NCI-H1436 (cell line): ENCODE measurements at places on chromosomes 16 and 17.
A peak's percentile ranks its signal among the peaks of the same experiment; 100 is the strongest.

GRCh38 chr17:57035971-57036481, 49.0 kb upstream of the AKAP1 start:
- DNase-seq, result peak; percentile 85

DNA sequence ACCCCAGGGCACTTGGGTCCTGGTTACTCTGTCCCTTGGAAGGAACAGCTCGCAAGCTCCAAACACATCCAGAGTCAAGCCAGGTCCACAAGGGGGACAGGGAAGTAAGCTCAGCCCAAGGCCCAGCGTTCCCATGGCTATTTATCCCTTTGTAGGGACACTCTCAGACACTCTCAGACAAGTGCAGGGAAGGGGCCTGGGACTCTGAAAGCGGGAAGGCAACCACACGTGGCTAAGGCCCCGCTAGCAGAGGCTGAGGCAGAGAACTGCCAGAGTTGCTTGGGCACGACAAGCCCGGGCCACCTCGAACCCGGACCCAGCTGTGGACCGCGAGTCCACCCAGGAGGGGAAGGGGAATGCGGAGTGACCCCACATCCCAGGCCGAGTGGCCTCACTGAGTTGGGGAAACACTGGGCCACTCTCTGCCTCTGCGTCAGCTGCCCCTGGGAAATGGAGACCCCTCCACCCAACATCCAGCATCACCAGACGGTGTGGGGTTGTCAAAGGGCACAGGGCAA, 10.2 kb downstream of the NPTX1 start:
- DNase-seq, result no peak

GRCh38 chr17:60534010-60534555, 8.0 kb upstream of the APPBP2 start:
- DNase-seq, result no peak

GRCh38 chr17:48215583-48216139, 108.1 kb downstream of the SNX11 start:
- DNase-seq, result no peak

DNA sequence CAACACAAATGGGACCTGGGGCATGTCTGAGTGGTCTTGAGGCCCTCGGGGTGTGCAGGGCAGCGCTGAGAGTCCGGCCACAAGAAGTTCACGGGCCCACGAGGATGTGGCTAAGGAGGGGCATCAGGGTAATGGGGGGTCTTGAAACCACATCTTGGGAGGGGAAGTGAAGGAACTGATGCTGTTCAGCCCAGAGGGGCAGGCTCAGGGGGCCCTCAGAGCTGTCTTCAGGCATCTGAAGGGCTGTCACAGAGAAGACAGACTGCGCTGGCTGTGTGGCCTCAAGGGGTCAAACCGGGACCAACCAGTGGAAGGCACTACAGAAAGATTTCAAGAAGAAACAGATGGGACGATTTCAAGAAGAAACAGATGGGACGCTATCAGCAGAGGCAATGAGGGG, 45.1 kb downstream of the ZNF423 start:
- no peak for DNase-seq

DNA sequence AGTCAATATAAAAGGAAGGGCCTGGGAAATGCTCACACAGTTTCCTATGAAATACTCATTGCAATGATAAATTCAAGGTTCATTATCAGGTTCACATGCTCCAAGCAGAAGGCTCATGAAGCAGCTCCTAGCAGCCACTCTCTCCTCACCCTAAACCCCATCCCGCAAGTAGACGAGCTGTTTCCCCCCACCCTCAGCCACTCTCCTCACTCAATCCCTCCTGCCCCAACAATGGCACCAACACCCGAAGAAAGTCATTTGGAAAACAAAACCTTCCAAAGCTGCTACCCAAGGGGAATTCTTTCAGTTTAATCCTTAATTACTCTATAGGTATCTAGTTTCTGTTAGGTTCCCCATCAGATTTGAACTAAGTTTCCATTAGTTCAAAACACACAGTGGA, 69.7 kb downstream of the CREBBP start:
- DNase-seq, result no peak

GRCh38 chr16:71585318-71585703, 8.4 kb upstream of the TAT start:
- DNase-seq, result no peak

- DNase-seq, result no peak
These were observed 66.8 kb downstream of the CRISPLD2 start for GRCh38 chr16:84886497-84887090.

GRCh38 chr16:4175849-4176248, 59.6 kb upstream of the ADCY9 start:
- no peak for DNase-seq

GRCh38 chr16:50997679-50998078, 153.4 kb downstream of the SALL1 start:
- no peak for DNase-seq

DNA sequence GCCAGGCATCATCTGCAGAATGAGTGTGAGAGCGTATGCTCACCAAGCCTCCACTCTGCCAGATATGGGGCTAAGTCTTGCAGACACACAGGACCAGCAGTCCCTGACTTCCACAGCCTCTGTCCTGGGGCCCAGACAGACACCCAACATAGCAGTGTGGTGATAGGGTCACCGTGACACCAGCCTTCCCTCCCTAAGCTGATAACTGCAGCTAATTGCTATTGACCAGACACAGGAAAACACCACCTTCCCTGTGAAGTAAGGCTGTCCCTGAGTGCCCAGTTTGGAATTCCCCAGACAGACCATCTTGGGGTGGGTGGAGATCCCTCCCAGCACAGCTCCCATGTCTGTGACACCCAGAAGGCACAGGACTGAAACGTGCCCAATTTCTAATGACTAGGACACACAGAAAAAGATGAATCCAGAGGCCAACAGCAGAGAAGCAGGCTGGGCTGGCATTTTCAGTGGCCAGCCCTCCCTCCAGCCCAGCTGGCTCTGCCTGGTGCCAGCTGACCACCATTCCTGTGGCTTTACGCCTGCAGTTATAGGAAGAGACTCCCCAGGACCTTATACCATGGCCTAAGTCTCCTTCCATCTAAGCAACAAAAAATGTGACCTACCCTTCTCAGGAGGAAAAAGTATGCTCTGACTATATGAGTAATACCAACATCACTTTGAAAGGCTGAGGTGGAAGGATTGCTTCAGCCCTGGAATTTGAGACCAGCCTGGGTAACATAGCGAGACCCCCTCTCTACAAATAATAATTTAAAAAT, 30.3 kb downstream of the ATPAF2 start:
- DNase-seq, result no peak

DNA sequence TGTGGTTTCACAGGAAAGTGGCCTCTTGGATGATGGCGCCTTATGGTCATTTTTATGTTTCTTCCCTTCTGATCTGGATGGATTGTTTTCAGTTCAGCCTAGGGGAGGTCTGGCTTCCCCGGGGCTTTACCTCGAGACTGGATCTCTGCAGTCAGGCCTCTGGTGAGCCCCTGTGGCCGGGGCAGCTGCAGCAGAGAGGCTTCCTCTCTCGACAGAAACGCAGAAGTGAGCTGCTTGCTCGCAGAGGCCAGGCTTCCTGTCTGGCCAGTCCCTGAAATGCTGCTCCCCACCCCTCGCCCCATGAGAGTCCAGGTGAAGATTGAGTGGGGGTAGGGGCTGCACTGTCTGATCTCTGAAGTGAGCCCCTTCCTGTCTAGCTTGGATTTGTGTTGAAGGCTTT, 44.0 kb downstream of the PLCG2 start:
- DNase-seq, result no peak

GRCh38 chr17:9037736-9038135, 16.4 kb downstream of the NTN1 start:
- DNase-seq, result no peak

DNA sequence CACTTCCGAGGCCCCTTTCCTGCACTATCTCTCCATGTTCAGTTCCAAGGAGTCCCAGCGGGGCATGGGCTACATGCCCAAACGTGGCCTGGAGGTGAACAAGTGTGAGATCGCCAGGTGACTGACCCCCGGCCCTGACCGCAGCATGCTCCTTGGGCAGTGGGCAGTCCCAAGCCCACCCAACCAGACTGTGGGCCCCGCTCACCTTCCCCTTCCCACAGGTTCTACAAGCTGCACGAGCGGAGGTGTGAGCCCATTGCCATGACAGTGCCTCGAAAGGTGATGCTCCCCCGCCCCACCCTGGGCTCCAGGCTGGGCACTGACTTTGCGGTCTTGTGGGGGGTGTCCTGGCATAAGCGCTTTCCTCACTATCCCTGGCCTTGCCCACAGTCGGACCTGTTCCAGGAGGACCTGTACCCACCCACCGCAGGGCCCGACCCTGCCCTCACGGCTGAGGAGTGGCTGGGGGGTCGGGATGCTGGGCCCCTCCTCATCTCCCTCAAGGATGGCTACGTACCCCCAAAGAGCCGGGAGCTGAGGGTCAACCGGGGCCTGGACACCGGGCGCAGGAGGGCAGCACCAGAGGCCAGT, 4.7 kb downstream of the CORO1A start:
- no peak for DNase-seq

DNA sequence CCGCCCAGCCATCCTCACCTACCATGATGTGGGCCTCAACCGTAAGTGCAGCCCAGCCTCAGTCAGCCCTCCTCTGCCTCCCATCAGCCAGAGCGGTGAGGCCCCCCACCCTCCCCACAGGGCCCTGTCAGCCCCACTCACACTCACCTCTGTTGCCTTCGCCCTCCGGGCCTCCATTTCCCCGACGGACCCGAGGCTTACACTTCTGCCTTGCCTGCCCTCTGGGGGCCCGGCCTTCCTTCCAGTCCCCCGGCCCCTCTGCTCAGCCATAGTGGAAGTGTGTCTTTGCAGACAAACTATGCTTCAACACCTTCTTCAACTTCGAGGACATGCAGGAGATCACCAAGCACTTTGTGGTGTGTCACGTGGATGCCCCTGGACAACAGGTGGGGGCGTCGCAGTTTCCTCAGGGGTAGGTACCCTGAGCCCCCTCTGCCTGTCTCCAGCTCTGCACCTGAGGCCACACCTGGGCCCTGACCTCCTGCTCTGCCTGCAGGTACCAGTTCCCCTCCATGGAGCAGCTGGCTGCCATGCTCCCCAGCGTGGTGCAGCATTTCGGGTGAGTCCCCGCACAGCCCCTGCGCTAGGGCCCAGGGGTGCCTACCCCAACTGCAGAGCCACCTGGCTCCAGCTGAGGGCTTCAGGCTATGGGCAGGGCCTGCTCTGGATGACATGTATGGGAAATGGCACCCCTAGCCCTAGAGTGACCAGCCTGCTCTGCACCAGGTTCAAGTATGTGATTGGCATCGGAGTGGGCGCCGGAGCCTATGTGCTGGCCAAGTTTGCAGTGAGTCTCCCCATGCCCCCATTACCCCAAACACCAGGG, 4.1 kb downstream of the NDRG4 start:
- no peak for DNase-seq

- DNase-seq, result no peak
These were observed 1.9 kb upstream of the CYBA start for GRCh38 chr16:88652762-88653063.

DNA sequence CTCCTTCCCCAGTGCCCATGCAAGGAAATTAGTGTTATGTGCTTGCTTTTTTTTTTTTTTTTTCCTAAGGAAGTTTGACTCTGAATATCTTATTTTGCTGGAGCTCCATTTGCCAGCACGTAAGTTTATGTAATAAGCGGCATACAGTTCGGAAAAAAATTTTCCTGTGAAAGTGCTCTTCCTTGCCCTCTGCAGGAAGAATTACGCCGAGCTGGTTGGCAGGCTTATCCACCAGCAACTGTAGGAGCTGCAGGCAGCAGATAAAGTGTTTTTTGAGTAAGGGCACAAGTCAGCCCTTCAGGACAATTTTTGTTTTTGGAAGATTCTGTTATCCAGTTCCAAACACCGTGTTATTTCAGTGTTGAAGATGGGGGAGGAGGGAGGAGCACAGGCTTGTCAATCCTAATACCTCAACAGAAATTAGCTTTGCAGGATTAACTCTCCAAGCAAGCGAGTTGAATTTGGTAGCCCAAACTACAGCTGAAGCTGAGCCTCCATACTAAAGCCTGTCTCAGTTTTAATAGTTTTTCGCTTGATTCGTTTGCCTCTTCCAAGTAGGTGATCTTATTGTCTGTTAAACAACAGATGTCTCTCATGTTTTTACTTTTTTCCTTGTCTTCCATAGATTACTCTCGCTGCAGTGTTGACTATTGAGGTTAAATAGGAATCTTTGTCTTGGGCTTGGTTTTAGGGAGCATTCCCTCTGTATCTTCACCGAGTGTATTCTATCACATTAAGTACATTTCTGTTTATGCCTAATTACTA, 1.1 kb downstream of the SPECC1 start:
- peak; percentile 53 for DNase-seq

GRCh38 chr16:27828671-27829070, 234.8 kb downstream of the GSG1L start:
- DNase-seq, result no peak

DNA sequence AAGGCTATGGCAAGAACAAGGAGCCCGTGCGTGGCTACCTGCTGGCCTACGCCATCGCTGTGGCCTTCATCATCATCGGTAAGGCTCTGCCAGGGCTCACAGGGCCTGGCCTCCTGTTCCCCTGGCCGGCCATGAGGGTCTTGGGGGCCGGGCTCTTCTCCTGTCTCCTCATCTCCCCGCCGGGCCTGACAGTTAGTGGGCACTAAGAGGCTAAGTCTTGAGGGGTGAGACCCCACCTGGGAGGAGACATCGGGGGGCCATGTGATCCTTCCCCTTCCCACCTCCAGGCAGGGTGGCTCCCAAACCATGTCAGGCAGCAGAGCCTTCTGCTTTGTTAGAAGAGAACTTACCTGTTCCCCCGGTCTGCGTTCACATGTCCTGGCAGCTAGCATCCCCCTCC, 15.2 kb downstream of the SLC12A3 start:
- no peak for DNase-seq

DNA sequence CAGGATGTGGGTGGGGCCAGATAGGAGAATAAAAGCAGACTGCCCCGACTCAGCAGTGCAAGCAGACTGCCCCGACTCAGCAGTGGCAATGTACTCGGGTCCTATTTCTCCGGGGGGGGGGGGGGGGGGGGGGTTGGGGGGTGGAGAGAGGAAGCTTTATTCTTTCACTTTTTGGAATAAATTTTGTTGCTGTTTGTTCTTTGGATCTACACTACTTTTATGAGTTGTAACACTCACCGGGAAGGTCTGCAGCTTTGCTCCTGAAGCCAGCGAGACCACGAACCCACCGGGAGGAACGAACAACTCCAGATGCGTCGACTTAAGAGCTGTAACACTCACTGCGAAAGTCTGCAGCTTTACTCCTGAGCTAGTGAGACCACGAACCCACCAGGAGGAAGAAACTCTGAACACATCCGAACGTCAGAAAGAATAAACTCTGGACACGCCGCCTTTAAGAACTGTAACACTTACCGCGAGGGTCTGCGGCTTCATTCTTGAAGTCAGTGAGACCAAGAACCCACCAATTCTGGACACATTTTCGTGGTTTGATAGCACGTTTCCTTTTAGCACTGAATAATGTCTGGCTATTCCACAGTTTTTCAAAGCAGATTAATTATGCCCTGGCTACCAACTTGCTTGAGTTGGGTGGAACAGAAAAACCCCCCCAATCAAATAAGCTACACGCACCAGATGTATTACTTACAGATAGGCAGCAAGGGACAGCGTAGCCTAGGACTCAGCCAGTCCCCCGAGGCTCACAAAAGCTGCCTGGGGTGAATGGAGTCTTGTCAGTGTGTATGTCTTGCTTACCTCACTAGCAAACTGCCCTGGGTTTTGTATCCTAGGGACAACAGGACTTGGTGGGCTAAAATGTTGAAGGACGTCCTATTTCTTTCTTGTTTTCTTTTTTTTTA, 11.9 kb downstream of the FZD2 start:
- DNase-seq, result no peak
